ENCODE measurements at places on chromosomes 2 and 18.

GRCh38 chr2:189621781-189622180, 39.5 kb upstream of the ASNSD1 start:
- DNase-seq: no peak

DNA sequence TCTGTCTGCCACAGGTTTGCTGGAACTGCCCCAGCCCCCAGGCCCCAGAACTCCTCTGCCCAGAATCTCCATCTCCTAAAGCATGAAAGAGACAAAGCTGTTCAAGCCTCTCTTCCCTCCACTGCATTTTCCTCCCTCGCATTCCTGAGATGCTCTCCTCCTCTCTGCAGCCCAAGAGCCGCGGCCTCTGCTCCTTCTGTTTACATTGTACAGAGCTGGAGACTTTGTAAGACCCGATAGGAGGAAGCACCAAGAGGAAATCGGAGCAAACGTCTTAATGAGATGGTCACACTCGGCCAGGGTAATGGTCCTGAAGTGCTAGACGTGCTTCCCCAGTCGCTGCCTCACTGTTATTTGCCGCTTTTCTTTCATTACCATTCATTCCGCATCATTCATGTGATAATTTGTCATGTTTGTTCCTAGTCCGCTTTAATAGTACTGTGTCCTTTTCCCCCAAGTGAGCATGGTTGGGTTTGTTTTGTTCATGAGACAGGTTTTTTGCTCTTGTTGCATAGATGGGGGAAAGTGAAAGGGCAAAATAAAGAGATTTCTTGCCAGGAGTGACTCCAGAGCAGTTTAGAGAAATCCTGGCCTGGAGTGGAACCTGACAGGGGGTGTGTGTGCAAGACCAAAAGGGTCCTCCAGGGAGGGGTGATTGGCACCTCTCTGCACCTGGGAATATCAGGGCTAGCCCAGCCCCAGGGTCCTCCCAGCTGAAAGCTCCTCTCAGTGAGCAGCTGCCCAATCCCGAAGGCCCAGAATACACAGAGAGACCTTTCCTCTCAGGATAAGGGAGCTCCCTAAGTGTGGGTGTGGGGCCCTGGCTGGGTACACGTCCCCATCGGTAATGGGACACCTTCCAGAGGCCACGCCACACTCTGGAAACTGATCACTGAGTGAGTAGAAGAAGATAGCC, 44.9 kb upstream of the ID2 start:
- DNase-seq: no peak

- DNase-seq: no peak
Observed at GRCh38 chr18:68484241-68484640, 230.7 kb downstream of the TMX3 start.

- DNase-seq: no peak
Observed at GRCh38 chr2:150803689-150804398, 316.4 kb upstream of the RND3 start.

DNA sequence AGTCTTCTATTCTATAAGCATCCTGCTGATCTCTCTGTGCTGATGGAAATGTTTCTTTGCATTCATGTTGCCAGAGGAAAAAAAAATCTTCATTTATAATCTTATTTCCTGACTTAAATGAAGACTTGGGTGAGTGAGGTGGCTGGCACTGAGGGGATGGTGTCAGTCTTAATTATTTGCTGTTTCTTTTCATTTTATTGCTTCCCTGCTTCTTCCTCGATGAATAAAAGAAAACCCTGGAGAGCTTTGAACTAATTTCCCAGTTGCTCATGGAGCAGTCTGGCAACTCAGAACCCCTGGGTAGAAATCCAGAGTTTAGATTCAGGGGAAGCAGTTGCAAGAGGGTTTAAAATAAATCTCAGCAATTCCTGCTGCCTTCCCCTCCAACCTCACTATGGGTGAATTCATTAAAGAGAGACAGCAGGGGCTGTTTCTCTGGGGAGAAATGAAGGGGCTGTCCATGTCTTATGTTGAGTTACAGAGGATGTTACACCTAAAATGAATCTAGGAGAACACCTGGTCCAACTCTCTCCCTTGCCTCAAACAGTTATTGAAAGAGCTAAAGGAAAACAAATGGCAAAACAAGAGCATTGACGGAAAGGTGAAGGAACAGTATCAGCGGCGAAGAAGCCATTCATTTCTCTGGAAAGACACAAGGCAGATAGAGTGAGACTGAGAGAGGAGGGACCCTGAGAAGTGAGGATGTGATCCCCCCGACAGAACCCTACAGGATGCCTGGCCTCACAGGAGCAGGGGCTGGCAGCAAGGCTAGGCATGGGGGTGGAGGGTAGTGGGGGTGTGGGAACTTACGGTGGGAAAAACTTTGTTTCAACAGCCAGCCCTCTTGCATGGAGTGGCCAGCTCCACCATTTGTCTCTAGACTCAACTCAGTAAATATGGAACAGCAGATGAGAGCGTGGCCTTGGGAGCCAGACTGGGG, 41.0 kb downstream of the SP110 start:
- no peak for DNase-seq

- DNase-seq: no peak
Observed at GRCh38 chr2:127859712-127860085, 1.7 kb upstream of the POLR2D start.

- no peak for DNase-seq
Observed at GRCh38 chr2:173296235-173296634, 58.4 kb upstream of the CDCA7 start.

DNA sequence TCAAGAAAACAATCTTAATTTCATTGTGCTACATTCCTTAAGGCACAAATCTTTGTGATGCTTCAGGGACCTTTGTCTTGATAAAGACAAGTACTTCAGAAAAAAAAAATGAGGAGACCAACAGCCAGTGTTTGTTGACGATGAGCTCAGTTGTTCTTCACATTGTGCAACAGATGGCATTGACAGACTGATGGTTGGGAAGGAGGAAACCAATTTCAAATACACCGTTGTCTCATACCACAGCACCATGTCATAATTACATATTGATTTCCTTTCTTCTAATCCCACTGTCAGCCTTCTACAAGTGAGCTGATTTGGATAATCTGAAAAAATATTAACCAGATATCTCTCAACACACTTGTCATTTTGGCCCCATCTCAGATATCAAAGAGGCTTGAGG, 53.7 kb upstream of the GRB14 start:
- no peak for DNase-seq

DNA sequence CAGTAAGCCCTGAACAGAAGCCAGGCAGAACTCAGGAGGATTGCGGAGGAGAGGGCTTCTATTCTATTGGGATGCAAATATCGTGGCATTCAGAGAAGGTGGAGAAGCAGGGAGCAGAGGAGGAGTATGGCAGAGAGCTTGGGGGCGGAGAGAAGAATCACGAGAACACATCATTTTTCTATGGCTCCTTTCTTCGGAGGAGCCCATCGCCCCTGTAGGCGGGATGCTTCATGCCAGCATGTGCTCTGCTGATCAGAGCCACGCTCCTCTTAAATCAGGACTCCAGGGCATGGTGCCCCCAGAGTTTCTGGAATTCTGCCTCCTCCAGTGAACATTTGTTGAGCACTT, 71.1 kb downstream of the CIB4 start:
- no peak for DNase-seq

GRCh38 chr2:183031911-183032794, 6.1 kb downstream of the NCKAP1 start:
- DNase-seq: no peak

- DNase-seq: no peak
Observed at GRCh38 chr2:97761192-97761591, 47.8 kb downstream of the ZAP70 start.

DNA sequence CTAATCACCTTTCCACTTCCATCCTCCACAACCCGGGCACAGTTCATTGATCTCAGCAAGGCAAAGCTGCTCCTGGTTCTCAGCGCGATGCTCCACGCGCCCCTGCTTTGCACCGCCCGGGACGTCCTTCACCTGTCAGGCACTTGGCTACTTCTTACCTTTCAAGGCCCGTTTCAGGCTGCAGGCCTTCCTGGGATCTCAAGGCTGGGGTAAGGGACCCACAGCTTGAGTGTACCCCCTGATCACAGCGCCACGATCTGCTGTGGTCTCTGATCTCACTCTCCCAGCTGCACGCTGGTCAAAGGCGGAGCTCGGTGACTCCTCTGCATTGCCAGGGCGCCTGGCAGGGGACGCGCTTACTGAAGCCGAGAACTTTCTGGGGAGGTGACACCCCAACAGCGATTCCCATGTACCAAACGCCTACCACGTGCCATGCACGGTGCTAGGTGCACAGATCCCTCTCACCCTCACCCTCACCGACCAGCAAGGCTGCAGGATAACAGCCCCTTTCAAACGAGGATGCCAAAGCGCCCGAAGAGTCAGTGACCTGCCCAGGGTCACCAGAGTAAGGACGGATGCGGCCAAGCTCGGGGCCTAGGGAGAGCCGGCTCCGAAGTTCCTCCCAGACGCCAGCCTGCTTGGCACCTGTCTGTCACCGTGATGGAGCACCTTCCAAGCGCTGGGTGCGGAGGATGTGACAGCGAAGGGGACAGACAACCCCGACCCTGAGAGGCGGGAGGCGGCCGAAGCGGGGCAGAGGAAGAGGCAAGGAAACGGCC, 818 bp downstream of the ITGB1BP1 start:
- DNase-seq: peak; percentile 35

DNA sequence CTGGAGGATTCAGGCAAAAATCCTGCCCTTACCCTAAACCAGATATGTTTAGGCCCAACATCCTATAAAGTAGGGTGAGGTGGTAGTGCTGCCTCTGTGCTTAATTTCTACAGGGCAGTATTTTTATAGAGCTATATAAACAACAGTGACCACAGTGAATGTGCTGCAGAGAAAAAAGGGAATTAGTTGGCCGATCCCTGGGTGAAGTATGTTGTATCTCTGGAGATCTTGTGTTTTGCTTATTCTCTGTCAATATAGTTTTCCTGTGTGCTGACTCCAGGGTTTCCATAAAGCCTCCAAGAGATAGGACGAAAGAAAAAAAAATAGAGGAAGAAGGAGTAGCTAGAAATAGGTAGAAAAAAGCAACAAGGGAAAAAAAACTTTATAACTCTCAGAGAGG, 88.9 kb upstream of the THOC1 start:
- no peak for DNase-seq

DNA sequence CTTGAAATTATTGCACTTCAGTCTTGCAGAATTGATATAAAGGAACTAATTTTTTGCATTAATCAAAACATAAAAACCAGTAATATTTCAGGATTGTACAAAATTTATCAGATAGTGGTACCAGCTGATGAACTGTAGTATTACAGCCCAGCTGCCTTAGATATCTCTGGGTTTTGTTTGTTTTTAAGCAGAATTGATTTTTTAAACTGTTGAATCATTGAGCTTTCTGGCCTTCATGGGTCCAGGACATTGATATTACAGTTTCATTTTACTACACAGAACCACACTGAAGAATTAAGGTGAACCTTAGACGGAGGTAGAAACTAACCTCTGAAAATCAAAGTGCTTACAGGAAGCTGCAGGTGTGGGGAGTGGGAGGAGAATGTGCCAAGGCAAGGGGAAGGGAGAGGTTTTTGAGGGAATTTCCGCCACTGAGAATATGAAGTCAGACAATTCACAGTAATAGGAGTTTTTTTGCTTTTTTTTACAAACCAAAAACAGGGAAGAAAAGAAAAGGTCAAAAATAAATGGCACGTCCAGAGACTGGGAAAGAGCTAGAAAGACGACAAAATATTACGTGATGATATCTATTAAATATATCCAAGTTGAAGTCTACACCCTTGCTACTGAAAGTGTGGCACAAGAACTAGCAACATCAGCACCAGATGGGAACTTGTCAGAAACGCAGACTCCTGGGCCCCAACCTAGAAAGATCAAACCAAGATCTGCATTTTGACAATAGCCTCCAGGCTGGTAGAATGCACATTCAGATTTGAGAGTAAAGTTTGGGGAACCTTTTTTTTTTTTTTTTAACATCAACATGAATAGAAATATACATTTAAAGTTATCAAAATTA, 40.8 kb upstream of the SPAG16 start:
- no peak for DNase-seq

DNA sequence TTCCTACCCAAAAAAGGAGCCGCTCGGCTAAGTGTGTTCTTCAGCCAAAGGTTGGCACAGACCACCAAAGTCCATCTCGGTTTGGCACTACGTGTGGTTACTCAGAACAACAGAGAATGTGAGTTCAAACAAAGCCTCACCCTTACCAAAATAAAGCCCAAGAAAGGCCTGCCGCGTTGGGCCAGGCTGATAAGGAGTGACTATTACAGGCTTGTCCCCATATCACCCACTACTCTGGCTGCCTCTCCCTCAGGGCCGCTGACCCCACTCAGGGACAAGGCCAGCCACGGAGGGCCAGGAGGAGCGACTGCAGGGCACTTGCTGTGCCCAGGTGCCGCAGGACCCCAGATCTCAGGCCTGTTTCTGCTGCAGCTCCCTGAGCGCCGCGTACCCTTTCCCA, 13.8 kb downstream of the HS1BP3 start:
- no peak for DNase-seq

DNA sequence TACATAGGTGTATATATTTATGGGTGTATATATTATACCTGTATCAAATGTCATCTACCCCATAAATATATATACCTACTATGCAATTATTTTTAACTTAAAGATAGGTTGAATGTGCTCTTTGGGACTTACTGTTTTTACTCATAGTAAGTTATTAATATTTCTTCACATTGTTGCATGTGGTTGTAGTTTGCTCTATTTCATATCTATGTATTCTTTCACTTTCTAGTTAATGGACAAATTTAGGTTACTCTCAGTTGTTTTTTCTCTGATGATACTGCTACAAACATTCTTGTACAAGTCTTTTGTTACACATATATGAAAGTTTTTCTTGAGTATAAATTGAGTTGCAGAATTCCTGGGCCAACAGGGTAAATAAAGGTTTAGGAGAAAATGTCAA, 601.8 kb upstream of the ID2 start:
- no peak for DNase-seq

GRCh38 chr2:36406296-36406695, 50.7 kb downstream of the CRIM1 start:
- no peak for DNase-seq

GRCh38 chr18:50030146-50030545, 164.8 kb downstream of the MYO5B start:
- no peak for DNase-seq

DNA sequence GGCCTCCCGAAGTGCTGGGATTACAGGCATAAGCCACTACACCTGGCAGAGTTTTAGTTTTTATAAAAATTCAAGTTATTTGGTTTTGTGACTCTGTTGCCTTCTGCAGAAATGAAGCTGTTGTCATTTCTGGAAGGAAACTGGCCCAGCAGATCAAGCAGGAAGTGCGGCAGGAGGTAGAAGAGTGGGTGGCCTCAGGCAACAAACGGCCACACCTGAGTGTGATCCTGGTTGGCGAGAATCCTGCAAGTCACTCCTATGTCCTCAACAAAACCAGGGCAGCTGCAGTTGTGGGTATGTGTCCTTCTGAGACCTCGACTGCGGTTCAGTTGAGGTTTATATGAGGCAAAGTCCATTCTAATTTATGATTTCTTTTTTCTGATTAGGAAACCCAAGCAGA, 7.2 kb downstream of the MTHFD2 start:
- no peak for DNase-seq

DNA sequence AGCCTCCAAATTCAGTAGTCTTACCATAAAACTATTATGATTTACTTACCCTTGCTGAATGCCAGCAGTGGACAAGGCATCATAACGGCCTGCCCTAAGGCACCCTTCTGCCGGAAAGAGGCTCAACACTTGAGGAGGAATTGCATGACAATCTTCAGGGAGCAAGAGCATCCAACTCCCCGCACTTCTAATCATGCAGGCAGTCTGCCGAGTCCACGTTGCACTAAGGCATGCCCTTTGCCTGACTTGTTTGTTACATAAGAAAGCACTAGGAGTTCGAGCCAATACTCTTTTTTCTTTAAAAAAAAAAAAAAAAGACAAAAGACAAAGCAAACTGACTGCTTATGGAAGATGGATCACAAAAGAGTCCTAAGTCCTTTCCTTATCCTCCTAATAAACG, 17.9 kb upstream of the SPTBN1 start:
- DNase-seq: no peak
